Cardiac muscle cell (in vitro differentiated cells and primary cell): ENCODE measurements at places on chromosomes 2 and 18. TPM values are rescaled to one million over a fixed set of nuclear protein-coding genes. Genes with fewer than 3 reads are reported as not detected.
A peak's percentile ranks its signal among the peaks of the same experiment; 100 is the strongest.

DNA sequence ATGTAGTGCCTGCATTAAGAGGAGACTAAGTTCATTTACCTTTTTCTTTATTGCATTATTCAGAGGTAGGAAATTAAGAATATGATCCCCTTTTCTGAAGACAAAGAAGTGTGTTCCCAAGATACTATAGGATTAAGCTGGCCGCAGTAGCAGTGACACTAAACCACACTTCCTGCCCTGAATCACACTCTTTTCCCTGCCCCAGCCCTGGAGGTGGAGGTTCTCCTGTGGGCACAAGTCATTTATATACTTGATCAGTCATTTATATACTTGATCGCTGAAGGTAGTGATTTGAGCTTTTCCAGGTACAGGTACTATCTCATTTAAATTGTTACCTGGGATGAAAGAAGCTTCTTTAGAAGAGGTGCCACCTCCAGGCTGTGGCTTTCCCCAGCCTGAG is 78.6 kb downstream of the ARMC9 start:
- no peak for DNase-seq
- H3K36me3 ChIP-seq, result peaks cover 19% of the 10 kb centered on the region
- no peaks in the 10 kb centered on the region for H3K27me3 ChIP-seq
- H3K4me1 ChIP-seq, result no peaks in the 10 kb centered on the region

DNA sequence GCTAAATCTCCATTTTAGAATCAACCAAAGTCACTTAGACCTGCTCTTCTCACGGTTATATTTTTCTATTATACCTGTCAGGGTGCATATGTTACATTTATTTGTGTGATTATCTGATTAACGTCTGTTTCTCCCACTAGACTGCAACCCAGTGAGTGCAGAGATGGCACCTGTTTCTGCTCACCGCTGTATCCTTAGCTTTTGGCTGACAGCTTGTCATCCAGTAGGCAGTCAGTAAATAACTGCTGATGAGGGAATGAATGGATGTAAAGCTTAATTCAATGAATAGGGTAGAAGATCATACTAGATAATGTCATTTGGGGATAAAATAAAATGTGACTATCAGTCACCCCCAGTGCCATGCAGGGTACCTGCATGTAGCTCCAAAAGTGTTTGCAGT is 6.9 kb upstream of the CHRNA1 start:
- peaks cover 18% of the 10 kb centered on the region for H3K4me1 ChIP-seq
- H3K36me3 ChIP-seq, result no peaks in the 10 kb centered on the region
- peak overlapping the region; percentile 17 for H3K27ac ChIP-seq
- no peaks in the 10 kb centered on the region for H3K27me3 ChIP-seq

Gene DSC3
- total RNA-seq, result 1.2 and 3.3 TPM in 2 replicates

Gene HRH4
- total RNA-seq, result 0.14 and 0.15 TPM in 2 replicates
